ENCODE measurements at places on chromosomes 16 and 17.

DNA sequence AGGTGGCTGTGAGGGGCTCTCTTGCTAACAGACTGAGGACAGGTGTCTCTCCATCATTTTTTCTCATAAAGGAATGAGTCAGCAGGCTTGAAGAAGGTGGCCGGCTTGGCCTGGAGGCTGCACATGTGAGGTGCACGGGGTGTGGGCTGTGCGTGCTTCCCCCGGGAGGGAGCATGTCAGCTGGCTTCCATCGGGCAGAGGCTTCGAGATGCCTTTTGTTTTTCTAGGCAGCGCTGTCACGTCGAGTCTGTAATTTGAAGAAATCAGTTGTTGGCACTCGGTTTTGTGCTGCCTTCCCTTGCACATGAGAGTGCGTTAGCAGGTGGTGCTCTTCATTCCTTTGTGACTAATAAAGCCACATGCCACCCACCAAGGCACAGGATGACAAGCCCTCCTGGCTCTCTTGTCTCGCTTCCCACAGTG, 89.7 kb downstream of the NPIPB11 start:
- H3K36me3 ChIP-seq: no peaks in the 10 kb centered on the region
- H3K27ac ChIP-seq: no peak overlapping the region
- no peak for DNase-seq
- no peaks in the 10 kb centered on the region for H3K4me1 ChIP-seq

DNA sequence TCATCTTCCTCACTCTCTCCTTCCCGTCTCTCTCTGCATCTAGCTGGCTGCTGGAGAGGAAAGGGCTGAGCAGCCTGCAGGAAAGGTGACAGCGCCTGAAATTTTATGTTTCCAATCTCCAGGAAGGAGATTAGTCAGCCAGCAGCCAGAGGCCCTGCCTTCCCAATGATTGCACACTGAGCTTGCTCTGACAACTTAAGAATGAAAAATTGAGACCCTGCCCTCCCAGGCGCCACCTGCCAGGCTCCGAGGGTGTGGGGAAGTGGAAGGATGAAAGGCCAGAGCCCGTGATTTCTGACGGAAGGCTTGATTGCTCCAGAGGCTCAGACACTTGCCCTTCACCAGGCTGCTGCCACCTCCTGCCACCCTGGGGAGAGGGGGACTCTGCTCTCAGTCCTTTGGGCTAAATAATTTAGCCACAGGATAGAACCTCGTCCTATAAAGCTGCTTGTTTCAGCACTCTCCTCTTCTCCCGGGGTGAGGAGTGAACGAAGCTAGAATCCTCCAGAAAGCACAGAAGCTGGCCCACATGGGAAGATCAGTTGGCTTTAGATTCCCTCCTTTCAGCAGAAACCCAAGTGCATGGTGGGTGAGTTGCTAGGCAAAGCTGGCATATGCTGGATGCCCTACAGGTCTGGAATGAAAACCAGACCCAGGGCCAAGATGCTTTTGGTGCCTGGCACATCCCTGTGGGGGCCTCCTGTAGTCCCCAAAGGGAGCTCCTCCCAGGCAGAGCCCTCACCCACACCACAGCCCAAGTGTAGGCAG, 33.5 kb downstream of the GRIN2C start:
- DNase-seq: no peak
- no peaks in the 10 kb centered on the region for H3K27me3 ChIP-seq
- no peak overlapping the region for H3K27ac ChIP-seq
- H3K4me1 ChIP-seq: no peaks in the 10 kb centered on the region
- no peak overlapping the region for H3K4me3 ChIP-seq
- H3K36me3 ChIP-seq: no peaks in the 10 kb centered on the region

GRCh38 chr17:6576038-6576785, 19.9 kb upstream of the PITPNM3 start:
- H3K4me1 ChIP-seq: no peaks in the 10 kb centered on the region
- DNase-seq: no peak
- no peaks in the 10 kb centered on the region for H3K27me3 ChIP-seq
- no peak overlapping the region for H3K4me3 ChIP-seq

DNA sequence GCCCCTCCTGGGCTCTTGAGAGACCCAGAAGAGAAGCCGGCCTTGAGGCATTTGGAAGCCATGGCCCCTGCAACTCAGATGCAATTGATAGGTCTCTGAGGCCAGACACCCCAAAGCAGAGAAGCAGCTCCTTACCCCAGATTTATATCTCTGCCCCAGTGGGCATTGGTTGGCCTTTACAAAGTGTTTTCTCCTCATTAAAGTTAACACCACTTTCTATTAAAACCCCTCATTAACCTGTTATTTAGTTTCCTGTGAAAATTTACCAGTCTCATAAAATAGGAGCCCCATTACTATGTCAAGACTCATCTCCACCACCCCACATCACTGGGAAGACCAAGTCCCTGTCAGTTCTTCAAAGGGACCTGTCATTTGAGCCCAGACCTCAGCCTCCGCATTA, at the start of gene KRT35:
TSS of gene KRT35 (minus strand) at position 116 of the 400 bp plus-strand sequence. CDS start at position 62, 54 bp downstream.
- peaks cover 6% of the 10 kb centered on the region for H3K4me1 ChIP-seq
- no peak within 1 kb of the TSS for H3K4me3 ChIP-seq
- H3K36me3 ChIP-seq: no peaks in the 10 kb centered on the region
- H3K27me3 ChIP-seq: no peaks in the 10 kb centered on the region
- no peak within 1 kb of the TSS for H3K27ac ChIP-seq

- peaks cover 19% of the 10 kb centered on the region for H3K4me1 ChIP-seq
- no peaks in the 10 kb centered on the region for H3K27me3 ChIP-seq
- H3K36me3 ChIP-seq: peaks cover 37% of the 10 kb centered on the region
- H3K27ac ChIP-seq: no peak overlapping the region
These were observed 37.8 kb upstream of the ULK2 start for GRCh38 chr17:19905502-19905901.

GRCh38 chr16:6124136-6124535, 1026.5 kb upstream of the EEF2KMT start:
- no peak overlapping the region for H3K27ac ChIP-seq
- no peaks in the 10 kb centered on the region for H3K36me3 ChIP-seq
- DNase-seq: no peak
- H3K27me3 ChIP-seq: no peaks in the 10 kb centered on the region

- H3K4me3 ChIP-seq: peak within 1 kb of the TSS; percentile 69
- no peak within 1 kb of the TSS for H3K27ac ChIP-seq
- no peaks in the 10 kb centered on the region for H3K27me3 ChIP-seq
- no peak for DNase-seq
- peaks cover 16% of the 10 kb centered on the region for H3K4me1 ChIP-seq
- no peaks in the 10 kb centered on the region for H3K36me3 ChIP-seq
These were observed at the start of gene ATP2A3 for GRCh38 chr17:3964203-3965117. Gene ATP2A3 (minus strand): TSS chr17:3964437. CDS start chr17:3964291, 146 bp downstream.

- no peaks in the 10 kb centered on the region for H3K4me1 ChIP-seq
- no peak overlapping the region for H3K4me3 ChIP-seq
- H3K27me3 ChIP-seq: no peaks in the 10 kb centered on the region
These were observed 47.8 kb upstream of the ZC3H18 start for GRCh38 chr16:88522276-88522949.

GRCh38 chr16:17026600-17027242, 444.0 kb downstream of the XYLT1 start:
- H3K27ac ChIP-seq: no peak overlapping the region
- H3K4me3 ChIP-seq: no peak overlapping the region
- no peaks in the 10 kb centered on the region for H3K36me3 ChIP-seq
- no peaks in the 10 kb centered on the region for H3K27me3 ChIP-seq
- DNase-seq: no peak

DNA sequence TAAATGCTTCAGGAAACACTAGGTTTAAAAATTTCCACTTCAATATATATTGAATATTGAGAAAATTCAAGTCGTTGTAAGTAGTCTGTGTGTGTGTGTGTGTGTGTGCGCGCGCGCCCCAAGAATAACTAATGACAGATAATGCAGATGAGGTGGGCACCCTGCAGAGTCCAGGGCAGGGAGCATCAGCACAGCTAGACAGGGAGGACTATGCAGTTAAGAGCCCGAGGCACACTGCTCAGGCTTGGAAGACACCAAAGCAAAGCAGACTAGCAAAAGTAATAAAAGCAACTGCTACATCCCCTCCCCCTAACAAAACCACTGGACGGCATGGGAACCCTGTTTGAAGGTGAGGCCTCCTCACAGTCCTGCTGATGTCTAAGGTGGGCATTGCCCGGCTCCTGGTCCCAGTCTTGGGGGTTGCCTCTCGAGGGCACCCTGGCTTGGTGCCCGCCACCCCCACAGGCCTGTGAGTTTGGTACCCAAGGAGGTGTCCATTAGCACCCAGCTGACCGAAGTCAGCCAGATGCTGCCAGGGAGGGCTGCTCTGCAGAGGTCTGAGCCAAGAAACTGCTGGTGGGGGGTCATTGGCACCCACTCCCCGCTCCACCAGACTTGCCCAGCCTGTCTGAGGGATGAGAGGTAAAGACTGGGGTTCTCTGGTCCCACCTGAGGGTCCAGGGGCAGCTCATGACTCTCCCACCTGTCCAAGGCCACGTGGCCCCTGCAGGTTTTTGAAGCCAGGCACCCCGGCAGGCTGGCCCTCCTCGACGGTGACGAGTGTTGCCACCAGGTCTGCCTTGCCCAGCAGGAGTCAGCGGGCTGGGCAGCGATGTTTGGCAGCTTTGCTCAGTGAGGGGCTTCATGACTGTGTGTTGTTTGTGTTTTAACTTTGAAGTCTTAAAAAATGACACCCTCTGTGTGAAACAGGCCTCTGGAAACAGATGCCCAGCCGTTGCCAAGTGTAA, 18.7 kb downstream of the LRRC75A start:
- H3K4me1 ChIP-seq: peaks cover 9% of the 10 kb centered on the region
- no peak overlapping the region for H3K4me3 ChIP-seq
- DNase-seq: no peak
- H3K27me3 ChIP-seq: no peaks in the 10 kb centered on the region

DNA sequence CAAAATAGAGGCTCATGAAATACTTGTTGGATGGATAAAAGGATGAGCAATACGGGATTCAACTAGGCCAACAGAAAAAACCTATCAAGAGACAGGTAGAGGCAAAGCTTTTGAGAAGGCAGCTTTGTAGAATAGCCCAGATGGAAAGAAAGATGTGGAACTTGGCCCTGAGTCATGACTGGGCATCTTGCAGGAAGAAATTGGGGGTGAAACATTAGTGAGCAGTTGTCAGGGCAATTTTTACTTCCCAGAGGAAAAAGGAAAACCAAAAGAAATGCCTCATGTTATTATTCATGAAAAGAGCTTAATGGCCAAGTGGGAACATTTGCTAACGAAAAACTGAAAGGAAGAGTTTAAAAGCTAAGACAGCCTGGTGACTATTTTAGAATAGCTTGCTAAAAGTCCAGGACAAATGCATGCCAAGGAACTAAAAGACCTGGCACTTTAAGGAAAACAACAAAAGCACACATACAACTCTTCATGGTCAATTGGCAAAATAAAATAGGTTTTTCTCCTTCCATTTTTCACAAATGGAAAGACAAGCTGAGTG, 180.1 kb downstream of the HS3ST3A1 start:
- no peaks in the 10 kb centered on the region for H3K36me3 ChIP-seq
- H3K27ac ChIP-seq: no peak overlapping the region
- peak; percentile 24 for DNase-seq

All from PC-3 (cell line).